Activated CD4-positive, CD25-positive, alpha-beta regulatory T cell treated with anti-CD3 and anti-CD28 coated beads, Interleukin-2, amount 50 U/mL, for 72 hours (primary cell): ENCODE measurements at places on chromosomes 4 and X.

GRCh38 chr4:124943938-124944337 lies 231.4 kb upstream of the ANKRD50 start:
- DNase-seq, result no peak

- no peak for DNase-seq
These were observed 183.2 kb upstream of the CASK start for GRCh38 chrX:42106556-42106955.

DNA sequence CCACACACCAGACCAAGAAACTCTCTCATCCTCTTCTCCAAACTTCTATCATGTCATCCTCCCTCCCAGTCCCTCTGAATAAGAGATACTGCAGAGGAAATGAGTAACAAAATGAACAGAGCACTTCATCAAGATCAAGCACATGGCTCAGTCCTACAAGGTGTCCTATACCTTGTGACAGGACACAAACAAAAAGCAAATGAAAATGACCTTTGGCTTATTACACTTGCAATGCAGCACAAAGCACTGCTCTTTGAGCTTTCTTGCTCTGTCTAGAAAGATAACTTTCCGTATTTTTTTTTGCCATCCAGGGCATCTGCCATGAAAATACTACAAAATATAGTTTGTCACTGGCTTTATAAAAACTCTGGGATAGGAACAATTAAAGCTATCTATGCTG lies 402.7 kb downstream of the HNRNPD start:
- no peak for DNase-seq

- DNase-seq, result no peak
These were observed 2135.9 kb downstream of the ARAP2 start for GRCh38 chr4:34108391-34108790.

GRCh38 chrX:6885396-6885795 lies 262.1 kb upstream of the STS start:
- DNase-seq, result no peak

DNA sequence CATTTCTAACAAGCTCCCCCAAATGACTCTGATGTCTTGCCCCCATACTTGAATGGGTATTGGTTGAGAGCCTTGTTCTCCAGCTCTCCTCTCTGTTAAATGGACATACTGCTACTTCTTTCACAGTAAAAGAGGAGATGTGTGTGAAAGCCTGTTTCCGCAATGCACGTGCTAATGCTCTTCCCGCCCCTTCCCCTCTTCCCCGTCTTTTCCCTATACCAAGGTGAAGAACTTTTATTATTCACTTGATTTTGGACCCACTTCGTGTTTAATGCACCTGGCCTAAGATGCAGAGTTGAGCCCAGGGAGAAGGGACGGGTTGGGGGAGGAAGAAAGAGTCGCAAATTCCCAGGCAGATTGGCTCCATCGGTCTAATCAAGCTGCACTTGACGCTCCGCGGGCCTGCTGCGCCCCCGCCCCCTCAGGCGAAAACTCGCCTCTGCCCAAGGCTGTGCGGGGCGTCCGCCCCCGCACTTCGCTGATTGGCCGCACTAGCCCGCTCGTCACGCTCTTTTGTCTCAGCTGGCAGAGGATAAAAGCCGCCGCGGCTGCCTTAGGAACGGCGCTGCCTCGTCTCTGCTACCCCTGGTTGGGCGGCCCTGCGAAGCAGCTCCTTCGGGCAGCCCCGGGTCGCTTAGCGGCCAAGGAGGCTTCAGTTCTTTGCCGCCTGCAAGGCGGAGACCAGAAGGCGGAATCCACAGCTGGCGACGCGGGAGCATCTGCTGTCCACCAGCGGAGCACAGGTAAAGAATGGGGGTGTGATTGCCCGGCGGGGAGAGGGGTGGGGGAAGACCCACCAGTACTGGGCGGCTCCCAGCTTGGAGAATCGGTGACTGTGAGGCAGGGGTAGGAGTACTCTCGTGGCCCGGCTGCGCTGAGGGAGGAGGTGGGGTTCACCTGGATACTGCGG lies at the start of gene ZCCHC12:
ZCCHC12 (plus strand) TSS at position 562 of the 910 bp plus-strand sequence. CDS start 1,421 bp downstream, outside the sequence.
- no peak for DNase-seq

DNA sequence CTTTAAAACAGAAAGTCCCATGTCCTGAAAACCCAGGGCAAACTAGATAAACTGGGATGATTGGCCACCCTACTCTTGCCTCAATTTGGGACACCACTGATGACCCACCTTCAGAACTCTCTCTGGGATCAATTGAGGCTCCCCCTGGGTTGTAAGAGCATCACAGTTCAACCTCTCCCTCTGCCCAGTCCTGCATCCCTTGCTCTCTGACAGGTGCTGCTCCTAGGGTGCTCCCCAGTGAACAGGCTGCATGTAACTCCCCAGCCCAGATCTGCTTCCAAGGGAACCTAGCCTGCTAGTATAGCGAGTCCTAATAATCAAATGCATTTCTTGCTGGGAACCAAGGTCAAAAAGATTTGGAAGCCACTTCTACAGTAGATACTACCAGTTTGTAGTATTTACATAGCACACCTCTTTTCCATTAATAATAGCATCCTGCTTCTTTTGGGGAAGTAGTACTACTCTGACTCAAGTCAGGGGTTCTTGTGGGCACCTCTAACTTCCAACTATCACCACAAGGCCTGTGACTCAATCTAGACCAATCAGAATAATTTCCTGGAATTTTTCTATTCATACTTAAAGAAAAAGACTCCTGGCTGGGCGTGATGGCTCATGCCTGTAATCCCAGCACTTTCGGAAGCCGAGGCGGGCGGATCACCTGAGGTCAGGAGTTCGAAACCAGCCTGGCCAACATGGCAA lies 42.1 kb upstream of the SPINK2 start:
- DNase-seq, result no peak

DNA sequence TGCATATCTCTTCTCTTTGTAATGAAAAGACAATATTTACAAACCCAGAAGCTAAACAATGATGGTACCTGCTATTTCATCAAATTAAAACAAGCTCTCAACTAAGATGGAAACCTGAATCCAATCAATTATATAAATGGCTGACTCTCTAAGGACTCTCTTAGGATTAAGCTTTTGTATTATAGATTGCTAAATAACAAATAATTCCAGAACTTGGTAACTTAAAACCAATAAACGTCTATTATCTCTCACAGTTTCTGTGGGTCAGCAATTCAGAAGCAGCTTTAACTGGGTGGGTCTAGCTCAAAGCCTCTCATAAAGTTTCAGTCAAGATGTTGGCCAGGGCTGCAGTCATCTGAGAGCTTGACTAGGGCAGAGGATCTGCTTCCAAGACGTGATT lies 12.4 kb downstream of the PHKA2 start:
- no peak for DNase-seq

DNA sequence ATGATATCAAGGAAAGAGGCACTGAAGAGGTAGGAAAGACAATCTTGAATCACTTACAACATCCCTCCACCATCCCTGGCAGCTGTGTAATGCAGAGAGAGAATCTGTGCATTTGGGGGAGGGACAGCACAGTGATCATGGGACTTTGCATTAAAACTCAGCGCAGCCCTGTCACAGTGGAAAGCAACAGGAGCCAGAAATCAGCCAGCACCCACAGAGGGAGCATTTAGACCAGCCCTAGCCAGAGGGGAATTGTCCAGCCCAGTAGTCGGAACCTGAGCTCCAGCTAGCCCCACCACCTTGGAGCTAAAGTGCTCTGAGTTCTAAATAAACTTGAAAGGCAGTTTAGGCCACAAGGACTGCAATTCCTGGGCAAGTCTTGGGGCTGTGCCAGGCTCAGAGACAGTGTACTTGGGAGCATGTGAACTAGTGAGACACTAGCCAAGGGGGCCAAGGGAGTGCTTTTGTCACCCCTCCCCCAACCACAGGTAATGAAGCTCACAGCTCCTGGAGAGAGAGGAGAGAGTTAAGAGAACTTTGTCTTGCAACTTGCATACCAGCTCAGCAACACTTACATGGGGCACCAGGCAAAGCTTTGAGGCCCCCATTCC lies 83.9 kb upstream of the FAM241A start:
- no peak for DNase-seq

- DNase-seq, result peak; percentile 34
These were observed 76.1 kb downstream of the HMGB2 start for GRCh38 chr4:173257732-173258717.

DNA sequence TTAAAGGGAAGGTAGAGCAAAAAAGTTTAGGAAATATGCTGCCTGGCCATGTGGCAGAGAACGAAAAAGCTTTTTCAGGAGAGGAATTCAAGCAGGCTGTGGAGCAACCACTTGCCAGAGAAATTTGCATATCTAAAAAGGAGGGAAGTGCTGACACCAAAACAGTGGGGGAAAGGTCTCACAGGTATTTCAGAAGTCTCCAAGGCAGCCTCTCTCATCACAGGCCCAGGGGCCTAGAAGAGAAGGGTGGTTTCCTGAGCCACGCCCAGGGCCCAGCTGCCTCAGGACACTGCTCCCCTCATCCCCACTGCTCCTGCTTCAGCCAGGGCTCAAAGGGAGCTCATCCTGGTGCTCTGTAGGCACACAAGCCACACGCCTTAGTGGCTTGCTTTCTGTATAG lies 29.9 kb upstream of the STS start:
- no peak for DNase-seq

- peak; percentile 13 for DNase-seq
These were observed 25.5 kb downstream of the HMX1 start for GRCh38 chr4:8846046-8846720.

GRCh38 chrX:154426916-154427770 lies 1.3 kb upstream of the ATP6AP1 start:
- no peak for DNase-seq

DNA sequence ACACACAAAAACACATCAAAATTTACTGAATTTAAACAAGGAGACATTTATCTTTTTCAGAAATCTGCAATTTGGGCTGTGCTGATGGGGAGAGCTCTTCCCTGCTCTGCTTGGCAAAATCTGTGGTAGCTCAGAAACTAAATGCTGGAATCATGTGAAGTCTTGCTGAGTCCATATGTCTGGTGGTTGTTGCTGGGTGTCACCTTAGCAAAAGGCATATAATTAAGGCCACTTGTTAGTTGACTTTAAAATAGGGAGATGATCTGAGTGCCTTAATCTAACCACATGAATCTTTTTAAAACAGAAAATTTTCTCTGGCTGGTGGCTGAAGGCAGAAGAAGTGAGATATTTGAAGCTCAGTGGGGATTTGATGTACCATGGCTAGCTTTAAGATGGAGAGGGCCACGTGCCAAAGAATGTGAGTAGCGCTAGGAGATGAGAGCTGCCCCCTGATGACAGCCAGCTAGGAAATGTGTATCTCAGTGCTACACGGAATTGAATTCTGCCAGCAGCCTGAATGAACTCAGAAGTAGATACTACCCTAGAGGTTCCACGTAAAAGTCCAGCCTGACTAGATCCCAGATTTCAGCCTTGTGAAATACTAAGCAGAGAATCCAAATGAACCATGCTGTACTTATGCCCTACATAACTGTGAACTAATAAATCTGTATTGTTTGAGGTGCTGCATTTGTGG lies 7.6 kb upstream of the GUF1 start:
- DNase-seq, result no peak

DNA sequence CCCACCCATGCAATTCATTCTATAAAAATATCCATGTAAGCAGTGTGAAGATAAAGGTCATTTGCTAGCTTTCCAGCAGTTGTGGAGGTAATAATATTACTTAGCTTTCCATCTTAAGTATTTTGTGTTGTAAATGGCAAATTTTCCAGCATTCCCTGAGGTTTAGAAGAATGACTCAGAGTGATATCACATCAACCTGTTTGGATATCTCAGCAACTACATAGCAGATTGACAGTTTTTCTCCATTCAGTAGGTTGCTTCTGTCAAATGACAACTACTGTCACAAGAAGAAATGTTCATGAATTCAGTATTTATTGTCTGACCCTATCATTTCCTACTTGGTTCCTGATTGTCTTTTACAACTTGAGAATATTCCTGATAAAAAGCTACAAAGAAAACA lies 434.9 kb upstream of the GALNTL6 start:
- DNase-seq, result no peak

DNA sequence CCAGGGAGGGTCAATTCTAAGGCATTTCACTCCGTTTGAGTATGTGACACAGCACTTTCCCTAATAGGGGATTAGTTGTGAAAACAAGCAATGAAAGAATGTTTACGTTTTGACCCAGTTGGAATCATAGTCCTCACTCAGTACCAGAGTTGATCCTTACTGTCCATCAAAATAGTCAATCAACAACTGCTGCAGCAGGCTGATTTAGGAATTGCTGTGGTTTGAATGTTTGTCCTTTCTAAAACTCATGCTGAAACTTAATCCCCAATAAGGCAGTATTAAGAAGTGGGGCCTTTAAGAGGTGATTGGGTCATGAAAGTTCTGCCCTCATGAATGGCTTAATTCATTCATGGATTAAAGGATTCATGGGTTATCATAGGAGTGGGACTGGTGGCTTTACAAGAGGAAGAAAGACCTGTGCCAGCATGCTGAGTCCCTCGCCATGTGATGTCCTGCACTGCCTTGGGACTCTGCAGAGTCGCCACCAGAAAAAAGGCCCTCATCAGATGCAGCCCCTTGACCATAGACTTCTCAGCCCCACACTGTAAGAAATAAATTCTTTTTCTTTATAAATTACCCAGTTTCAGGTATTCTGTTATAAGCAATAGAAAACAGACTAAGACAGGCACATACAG lies 3.1 kb upstream of the FBXL5 start:
- DNase-seq, result no peak

DNA sequence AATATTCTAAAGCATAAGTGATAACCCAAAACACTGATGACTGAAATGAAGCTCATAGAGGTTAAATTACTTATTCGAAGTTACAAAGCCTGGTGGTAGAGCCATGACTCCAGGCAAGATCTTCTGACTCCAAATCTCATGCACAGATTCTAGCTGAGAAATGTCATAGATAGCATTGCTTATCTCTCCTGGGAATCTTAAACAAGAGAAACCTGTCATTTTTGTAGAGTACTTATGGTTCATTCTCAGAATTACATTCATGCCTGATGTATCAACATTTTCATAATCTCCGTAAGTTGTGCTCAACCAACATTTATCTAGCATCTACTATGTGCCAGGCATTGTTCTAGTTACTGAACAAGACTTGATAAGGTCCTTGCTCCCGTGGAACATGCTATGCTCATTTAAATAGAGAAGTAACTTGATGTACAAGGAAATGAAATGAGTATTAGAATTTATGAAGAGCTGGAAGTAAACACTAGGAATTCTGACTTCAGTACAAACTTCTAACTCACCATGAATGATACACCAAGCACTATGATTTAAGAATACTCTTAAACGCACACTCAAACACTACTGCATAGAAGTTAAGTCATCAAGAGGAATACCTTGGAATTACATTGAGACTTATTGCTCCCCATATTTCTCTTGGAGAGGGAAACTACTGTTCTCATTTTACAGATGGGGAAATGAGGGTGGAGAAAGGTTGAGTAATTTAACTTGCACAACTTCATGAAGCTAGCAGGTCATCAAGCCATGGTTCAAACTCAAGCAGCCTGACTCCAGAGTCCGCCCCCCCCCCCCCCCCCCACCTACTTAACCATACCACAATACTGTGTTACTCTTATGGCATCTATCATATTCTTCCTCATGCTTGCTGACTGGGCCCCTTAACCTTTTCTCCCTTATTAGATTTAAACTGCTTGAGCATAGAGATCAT lies 45.4 kb downstream of the MBNL3 start:
- no peak for DNase-seq
